Activated CD8-positive, alpha-beta memory T cell treated with anti-CD3 and anti-CD28 coated beads for 1 hour (primary cell): ENCODE measurements at places on chromosomes 11 and 22.

DNA sequence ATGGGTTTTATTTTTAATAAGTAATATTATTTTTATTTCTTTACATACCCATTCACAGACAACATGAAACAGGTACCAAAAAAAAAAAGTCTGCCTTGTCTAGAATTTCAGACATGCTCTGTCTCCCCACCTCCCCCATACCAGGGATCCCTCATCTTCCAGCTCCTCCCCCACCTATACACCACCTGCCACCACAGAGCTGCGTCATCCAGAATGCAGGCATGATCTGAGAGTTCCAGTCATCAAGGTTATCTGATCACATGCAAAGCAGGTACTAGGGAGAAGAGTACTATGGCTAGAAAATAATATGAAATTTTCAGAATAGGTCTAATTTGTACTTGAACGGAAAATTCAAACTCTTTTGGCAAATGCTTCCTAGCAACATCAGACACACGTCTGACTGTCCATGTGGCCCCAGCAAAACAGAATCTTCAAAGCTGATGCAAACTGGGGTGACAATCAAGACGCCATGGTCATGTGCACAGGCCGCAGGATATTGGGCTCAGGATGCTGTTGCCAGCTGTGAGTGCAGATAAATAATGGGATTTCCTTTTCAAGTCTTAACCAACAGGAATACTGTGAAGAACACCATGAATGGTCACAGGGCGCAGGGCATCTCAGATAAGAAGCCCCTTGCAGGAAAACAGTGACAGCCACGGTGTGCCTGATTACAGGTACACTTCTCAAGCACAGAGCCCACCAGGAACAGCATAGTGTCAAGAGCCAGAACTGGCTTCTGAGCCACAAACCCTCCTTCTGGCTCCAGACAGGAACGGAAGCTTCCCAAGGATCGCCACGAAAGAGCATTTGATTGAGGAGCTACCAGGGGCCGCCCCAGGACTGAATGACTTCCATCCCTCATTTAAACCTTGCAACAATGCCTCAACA is 169.5 kb downstream of the EFCAB6 start:
- no peak for DNase-seq

DNA sequence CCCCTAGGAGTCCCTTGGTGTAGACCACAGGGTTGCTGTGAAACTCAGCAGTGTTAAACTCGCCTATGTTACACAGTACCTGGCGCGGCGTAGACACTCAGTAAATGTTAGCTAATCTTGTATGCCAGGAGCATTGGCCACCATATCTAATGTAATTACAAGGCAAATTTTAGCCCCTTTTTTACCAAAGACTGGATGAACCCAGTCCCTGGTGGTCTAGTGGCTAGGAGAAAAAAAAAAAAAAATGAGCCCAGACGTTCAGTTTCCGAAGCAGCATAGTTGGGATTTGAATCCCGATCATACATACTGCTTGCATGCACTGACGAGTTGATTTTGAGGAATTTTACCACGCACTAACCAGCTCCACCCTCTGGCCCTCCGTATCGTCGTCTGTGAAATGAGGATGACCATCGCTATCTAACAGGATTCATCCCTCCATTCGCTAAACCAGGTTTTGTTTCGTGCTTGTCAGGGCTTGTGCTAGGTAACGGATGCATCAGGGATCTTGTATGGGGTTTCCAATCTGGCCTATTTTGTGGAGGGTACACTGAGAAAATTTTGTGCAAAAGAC is 688 bp downstream of the PTS start:
- no peak for DNase-seq

GRCh38 chr22:28481725-28482124 is 197.9 kb downstream of the TTC28 start:
- DNase-seq, result no peak

DNA sequence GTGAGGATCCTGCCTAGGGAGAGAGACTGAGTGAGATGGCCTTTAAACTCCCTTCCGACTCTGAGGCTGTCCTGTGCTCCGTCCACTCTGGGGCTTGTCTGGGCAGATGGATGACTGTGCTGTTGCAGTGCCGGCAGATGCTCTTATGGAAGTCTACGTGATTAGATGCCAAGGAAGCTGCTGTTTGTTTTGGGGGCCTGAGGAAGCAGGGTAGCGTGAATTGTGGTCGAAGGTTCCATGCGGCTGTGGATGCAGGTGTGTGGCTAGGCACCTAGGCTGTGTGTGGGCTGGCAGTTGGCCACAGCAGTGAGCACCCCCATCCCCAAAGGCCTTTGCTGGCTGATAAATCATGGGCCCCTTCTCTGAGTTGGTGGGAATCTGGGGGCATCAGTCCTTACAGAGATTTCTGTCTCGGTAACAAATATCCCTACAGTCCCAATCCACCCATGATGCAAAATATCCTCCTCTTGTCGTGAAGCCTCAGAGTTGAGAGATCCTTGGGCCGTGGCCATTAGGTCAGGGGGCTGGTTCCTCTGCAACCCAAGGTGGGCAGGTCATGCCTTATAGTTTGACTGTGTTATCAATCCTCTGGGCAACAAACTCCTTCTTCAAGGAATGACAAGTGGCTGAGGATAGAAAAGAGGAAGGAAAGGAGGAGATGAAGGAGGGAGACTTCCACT is 31.2 kb downstream of the AMPD3 start:
- no peak for DNase-seq

DNA sequence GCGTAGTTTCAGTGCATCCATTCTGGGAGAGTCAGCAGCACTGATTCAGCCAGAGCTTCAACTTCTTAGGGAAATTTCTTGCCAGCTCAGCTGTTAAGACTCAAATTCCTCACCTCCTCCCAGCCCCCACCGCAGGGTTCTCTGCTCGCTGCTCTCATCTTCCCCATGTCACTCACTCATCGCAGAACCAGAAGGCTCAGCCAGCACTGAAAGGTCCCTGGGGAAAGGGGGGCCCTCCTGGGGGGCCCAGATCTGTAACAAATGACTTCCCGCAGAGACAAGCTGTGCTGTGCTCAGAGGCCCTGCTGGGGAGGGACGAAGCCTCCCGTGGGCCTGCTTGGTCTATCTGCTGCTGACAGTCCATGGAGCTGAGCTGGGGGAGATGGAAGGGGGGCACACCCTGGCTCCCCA is 220.6 kb downstream of the NTM start:
- no peak for DNase-seq

DNA sequence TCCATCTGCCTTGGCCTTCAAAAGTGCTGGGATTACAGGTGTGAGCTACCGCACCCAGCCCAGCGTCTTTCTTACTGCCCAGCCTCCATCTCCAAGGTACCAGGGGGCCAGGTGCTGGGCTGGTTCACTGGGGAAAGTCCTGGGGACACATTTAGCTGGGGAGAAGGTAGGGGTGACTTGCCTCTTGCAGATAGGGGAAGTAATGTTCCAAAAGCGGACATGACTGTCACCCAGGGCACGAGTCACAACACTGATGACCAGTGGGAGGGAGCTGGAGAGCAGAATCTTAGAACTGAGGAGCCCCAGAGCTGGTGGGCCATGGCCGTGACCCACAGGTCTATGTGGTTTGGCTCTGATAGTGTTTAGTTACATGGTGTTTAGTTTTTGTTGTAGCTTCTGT is 2.4 kb upstream of the SLC15A3 start:
- DNase-seq, result no peak

DNA sequence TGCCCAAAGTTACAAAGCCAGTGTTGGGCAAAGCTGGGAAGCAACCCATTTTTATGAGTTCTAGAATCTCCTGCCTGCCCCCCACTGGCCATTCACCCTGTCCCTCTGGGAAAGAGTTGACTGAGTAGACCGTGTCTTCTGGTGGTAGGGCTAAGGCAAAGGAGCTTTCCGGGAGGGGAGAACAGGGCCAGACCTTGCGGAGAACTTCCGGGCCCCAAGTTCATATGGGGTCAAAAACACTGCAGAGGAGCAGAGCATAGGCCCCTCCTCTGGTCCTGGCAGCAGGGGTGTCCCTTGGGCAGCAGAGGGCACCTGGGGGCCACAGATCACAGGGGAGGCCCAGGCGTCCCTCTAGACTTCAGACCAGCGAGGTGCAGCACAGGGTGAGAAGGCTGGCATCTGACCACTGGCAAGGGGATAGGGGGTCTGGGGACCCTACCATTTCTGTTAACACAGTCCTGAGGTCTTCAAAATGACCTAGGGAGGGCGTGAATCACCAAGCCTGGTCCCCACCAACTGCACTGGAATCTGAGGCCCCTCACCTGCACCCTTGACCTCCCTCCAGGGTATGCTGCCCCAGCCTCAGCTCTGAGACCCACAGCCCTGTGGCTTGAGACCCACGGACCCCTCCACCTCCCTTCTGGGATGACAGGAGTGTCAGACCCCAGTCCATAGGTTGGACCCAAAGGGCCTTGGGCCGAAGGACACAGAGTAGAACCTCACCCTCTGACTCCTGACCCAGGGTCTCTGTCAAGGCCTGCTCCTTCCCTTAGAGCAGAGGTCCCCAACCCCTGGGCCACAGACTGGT is 1.3 kb upstream of the ARAP1 start:
- no peak for DNase-seq

GRCh38 chr22:39178206-39179111 is 26.0 kb upstream of the CBX7 start:
- DNase-seq, result no peak

GRCh38 chr11:127524618-127525017 is 524.0 kb upstream of the KIRREL3 start:
- no peak for DNase-seq

DNA sequence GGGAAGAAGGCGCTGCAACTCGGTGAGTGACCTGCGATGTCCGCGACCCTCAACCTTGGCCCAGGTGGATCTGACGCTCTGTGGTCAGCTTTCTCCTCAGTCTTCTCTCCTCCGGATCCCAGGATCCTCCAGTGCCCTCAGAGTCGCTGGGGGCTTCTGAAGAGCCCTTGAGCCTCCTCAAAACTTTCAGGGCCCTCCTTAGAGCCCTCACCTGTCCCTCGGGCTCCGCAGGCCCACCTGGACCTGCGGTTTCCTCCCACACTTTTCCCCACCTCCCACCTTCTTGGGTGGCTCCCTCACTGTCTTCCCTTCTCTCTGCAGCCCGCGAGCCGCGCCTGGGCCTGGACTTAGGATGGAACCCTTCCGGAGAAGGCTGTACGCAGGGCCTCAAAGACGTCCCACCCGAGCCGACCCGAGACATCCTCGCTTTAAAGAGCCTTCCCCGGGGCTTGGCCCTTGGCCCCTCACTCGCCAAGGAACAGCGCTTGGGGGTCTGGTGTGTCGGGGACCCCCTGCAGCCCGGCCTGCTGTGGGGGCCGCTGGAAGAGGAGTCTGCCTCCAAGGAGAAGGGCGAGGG is 335 bp downstream of the ZNF408 start:
- no peak for DNase-seq

DNA sequence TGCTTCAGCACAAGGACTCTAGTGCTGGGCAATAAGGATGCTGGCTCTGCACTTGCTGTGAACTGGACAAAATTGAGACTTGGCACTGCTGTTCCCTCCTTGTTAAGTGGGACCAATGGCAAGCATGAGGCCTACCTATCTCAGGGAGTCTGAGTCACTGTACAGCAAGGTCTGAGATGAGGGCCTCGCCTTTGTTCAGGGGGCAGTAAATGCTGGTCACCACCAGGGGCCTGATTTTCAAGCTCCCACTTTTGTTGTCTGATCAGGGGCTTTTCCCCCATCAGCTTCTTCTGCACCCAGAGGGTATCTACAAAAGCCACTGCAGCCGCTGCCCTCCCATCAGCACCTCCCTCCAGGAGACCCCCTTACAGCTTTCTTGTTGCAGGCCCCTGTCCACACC is 22.8 kb downstream of the DHCR7 start:
- no peak for DNase-seq

DNA sequence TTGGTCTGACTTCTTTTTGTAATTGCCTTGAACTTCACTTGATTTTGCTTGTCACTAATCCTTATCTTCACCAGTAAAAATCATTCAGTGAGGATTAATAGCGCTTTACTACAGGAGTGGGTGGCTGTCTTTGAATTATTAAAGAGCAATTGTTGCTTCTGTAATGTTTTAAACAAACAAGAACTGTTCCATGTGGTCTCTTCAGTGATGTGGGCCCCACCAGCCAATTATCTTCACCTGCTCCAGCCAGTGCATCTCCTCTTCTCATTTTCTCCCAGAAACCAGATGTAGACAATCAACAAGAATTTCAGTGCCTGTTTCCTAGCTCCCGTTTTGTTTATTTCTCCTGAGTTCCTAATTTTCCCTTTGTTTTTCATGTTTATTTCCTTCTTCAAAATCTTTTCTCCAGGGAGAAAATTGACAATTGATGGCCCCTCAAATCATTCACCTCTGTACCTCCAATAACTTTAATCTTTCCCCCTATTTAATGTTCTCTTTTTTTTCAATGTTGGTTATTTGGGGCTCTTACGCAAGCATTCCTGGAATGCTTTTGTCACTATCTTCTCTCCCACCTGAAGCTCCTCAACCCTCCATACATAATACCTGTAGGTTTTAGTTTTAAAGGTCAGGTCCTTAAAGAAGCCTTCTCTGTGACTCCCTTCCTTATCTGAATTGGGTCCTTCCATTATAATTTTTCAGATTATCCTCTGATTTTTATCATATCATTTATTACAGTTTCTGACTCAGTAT is 115.1 kb downstream of the ARFGAP2 start:
- no peak for DNase-seq

DNA sequence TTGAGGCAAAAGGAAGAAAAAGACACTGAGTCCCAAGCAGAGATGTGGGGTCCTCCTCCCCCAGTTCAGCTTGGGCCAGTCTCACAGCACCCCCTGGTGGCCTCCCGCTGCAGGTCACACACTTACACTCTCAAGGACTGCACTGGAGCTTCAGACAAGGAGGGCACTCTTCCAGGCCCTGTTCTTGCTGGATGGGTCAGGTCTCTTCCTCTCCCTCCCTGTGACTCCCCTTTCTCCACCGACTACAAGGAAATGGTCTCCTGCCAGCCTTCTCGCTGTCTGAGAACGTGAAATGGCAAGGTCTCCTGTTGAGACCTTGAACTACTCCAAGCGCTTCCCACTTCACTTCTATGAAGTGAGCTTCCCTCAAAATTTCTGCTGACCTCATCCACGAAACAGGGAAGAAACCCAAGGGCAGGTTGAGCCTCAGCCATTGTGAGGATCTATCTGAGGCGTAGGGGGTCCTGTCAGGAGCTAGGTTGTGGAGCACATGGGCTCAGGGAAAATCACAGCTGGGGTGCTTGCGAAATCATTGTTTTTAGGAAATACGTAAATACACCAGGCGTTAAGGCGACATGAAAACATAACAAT is 11.2 kb upstream of the IGLL1 start:
- DNase-seq, result peak; percentile 9

- no peak for DNase-seq
Observed at GRCh38 chr11:66219846-66220565, 48.4 kb upstream of the RAB1B start.

GRCh38 chr11:129803533-129803932 is 12.1 kb upstream of the TMEM45B start:
- DNase-seq, result no peak

- DNase-seq, result no peak
Observed at GRCh38 chr11:124276081-124276480, 19.9 kb downstream of the OR8G5 start.

- no peak for DNase-seq
Observed at GRCh38 chr11:19551457-19551856, 161.2 kb upstream of the NAV2 start.

GRCh38 chr11:130118636-130119387 is 40.8 kb upstream of the ST14 start:
- DNase-seq, result no peak

- no peak for DNase-seq
Observed at GRCh38 chr11:774873-775592, 2.3 kb downstream of the GATD1 start.
